ENCODE measurements at places on chromosomes 13 and 19.

DNA sequence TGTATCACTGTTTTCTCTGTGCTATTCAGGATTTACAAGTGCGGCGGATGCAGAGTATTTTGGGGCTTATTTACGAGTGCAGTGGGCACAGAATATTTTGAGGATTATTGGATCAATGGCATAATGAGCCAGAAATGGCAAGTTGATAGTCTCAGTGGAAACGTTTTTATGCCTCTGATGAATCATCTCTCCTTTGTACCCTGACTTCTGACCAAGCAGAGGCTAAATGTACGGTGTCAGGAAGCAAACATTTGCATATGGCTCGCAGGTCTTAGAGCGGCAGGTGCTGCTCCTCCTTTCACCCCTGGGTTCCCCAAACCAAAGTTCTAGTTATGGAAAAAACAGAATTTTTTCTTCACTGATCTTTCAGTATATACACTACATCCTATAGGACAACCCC lies 94.5 kb downstream of the LIG4 start:
- no peak for DNase-seq

DNA sequence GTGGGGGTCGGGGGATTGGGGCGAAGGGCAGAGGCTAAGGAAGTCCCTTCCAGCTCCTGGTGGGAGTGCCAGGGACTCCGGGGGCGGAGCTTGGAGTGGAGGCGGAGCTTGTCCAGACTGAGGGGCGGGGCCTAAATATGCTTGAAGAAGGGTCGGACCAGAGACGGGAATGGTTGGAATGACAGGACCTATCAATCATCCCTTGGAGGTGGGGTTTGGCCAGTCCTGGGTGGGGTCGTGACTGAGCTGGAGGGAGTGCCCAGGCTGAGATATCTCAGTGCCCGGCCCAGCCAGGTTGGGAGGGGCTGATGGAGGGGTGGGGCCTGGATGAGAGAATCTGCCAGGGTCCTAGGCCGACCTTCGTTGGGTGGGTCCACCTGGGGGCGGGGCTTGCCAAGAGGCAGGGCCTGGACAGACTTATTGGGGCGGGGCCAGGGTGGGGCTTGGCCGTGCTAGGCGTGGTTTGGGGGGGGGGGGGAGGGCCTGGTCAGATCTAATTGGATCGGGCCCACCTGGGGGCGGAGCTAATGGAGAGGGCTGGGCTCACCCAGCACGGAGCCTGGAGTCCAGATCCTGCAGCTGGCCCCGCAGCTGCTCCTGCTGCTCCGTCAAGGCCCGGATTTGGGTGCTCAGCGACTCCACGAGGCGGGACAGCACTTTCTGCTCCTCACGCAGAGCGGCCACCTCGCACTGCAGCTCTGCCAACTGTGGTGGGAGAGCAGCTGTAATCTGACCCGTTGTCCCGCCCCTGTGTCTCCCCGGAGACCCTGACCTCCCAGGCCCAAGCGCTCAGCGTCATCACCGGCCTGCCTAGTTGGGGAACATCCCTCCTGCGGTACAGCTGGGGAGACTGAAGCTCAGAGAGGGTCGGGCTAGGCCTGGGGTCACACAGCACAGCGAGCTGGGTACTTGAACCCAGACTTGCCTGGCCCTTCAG lies 2.6 kb upstream of the WIZ start:
- DNase-seq, result peak; percentile 59

DNA sequence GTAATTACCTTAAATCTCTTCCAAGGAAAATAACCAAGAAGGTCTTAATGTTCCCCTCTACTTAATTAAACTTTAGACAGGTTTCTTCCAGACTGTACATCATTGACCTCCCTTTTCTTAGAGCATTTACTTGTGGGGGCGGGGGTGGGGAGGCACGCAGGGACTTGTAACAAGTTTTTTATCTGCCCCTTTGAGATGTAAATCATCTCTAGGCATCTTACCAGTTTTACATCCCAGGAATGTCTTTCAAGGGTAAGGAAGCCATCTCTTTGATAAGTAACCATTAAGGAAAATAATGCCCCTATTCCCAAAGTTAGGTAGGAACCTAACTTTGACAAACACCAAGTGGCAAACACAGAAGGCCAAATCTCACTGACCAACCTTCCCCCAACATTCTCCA lies 528.6 kb downstream of the SUCLA2 start:
- DNase-seq, result no peak

- DNase-seq, result no peak
Observed at GRCh38 chr19:30254158-30254557, 118.0 kb upstream of the ZNF536 start.

- DNase-seq, result no peak
Observed at GRCh38 chr13:44093607-44094564, 214.2 kb downstream of the LACC1 start.

GRCh38 chr19:1116726-1117581 lies 13.2 kb downstream of the GPX4 start:
- DNase-seq, result no peak

GRCh38 chr13:101988140-101988539 lies 413.7 kb downstream of the FGF14 start:
- DNase-seq, result no peak

- DNase-seq, result no peak
Observed at GRCh38 chr19:13036366-13036976, 41.2 kb downstream of the NFIX start.

- peak; percentile 74 for DNase-seq
Observed at GRCh38 chr19:1177322-1178114, 3.5 kb upstream of the SBNO2 start.

- no peak for DNase-seq
Observed at GRCh38 chr19:35248310-35249145, at the start of gene LSR. LSR (plus strand) TSS chr19:35249002; CDS start chr19:35249023, 21 bp downstream.

DNA sequence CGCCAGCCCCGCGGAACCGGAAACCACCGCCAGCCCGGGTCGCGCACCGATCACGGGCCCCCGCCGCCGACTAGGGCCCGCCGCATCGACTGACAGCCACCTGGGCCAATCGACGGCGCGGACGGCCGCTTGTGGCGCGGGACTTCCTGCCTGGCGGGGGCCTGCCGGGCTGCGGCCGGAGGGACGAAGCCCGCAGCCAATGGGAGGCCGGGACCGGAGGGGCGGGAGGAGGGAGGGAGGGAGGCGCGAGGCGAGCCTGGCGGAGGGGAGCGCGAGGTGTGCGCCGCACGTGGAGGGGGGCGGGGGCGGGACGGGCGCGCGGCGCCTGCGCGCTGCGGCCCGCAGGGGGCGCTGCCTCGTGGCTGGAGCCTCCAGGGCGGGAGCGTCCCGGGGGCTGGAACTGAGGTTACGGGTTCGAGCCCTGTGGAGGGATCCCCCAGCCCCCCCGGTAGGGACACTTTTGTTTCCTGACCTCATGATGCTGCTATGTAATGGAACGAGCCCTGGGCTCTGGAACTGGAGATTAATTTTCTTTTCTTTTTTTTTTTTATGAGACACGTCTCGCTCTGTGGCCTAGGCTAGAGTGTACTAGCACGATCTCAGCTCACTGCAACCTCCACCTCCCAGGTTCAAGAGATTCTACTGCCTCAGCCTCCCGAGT lies at the start of gene MLLT1:
Gene MLLT1, minus strand, starts transcription at position 45 of the 661 bp plus-strand sequence. CDS start 191 bp downstream, outside the sequence.
- DNase-seq, result peak; percentile 82

GRCh38 chr19:7216373-7216902 lies 77.8 kb downstream of the INSR start:
- DNase-seq, result no peak

GRCh38 chr19:5690955-5691821 lies 1.1 kb downstream of the RPL36 start:
- no peak for DNase-seq

GRCh38 chr13:84917252-84917878 lies 881.9 kb downstream of the SLITRK6 start:
- no peak for DNase-seq

GRCh38 chr13:46796129-46796514 lies 839 bp downstream of the ESD start:
- no peak for DNase-seq

GRCh38 chr19:14732510-14732909 lies 42.7 kb downstream of the ZNF333 start:
- DNase-seq, result no peak

GRCh38 chr19:19109601-19110000 lies 28.7 kb downstream of the TMEM161A start:
- DNase-seq, result no peak

DNA sequence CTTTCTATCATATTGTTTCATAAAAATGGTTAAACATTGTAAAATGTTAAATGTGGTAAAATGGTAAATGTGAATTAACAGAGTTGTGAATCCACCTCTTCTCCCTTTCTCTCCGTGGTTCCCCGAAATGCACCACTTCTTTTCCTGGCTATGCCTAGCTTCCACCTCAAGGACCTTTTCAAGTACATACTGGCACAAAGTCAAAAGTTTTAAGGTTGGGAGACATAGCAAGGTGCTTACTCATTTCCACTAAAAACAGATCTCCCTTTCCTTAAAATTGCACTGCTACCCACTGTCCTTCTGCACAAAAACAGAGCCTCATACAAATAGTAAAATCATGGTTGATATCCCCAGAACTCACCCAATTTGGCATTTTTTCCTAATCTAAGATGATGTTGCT lies 558.2 kb downstream of the SLITRK6 start:
- peak; percentile 11 for DNase-seq

GRCh38 chr19:34995551-34995950 lies 4.6 kb upstream of the GRAMD1A start:
- no peak for DNase-seq

DNA sequence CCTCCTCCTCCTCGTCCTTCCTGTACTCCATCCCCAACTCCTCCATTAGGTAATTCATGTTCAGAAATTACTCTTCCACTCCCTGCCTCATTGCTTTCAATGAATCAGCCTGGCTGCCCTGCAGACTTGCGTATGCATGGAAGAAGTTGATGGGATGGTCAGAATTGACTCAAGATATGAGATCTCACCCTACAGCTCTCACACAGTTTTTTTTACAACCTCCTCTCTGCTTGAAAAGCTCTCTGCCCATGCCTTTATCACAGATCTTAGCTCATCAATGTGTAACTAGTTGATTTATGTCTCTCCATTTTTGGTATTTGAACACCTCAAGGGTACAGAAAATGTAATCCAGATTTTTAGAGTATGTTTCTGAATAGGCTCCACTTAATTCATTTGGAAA lies 506.9 kb downstream of the TBC1D4 start:
- DNase-seq, result no peak

DNA sequence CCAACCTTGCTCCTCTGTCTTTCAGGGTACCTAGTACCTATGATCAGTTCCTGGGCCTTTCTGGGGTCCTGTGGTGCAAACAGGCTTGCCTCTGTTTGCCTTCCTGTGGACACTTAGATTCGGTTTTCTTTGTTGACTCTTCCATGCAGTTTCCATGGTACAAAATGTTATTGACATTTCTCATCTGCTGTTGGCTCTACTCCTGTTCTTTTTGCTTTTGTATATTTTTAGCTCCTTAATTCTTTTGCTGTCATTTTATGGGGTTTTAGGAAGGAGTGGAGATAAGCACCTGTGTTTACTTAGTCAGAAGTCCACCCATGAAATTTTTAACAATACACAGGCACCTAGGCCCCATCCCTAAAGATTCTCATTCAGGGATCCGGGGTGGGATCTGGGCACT lies 20.5 kb upstream of the CNMD start:
- DNase-seq, result no peak

GRCh38 chr13:71309905-71310304 lies 557.1 kb downstream of the DACH1 start:
- DNase-seq, result no peak

- no peak for DNase-seq
Observed at GRCh38 chr13:29589234-29589633, 6.3 kb downstream of the SLC7A1 start.

DNA sequence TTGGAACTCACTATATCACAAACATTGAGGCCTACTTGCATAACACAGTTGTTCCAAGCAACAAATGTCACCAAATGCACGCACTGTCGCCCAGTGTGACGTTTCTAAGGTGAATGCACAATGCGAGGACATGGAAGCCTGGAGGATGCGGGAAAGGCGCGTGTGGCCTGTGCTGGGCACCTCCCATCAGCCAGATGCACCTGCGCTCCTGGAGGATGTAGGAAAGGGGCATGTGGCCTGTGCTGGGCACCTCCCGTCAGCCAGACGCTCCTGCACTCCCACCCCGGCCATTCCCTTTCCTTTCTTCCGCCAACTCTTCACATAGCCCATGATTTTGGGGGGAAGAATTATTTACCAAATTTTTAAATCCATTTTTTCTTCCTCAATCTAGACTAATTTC lies 202.4 kb upstream of the SOX1 start:
- DNase-seq, result no peak

DNA sequence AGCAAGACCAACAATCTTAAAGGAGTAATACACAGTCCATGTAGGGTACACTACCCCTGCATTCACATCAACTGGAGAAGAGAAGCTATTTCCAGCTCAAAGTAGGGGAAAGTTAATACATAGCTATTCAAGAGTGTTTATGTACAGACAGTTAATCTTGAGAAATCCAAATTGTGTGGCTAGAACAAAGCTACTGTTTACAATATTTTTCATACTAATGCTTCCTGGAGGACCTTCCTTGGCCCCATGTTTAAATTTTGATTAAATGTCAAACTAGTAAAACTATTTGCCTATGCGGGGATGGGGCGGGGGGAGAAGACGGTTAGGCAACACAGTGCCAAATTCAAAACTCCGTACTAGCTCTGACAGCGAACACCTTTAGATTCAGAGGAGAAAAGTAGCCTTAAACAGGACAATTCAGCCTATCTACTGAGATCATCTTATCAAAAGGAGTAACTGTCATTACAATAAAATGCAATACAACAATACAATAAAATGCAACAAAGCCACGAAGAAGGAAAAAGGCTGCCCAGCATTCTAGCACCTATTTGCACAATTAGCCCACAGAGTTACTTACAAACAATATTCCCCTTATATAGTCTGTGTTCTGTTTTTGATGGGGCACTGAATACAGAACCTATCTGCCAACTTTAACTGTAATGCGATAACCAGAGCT lies 29.1 kb downstream of the BRD4 start:
- DNase-seq, result no peak

DNA sequence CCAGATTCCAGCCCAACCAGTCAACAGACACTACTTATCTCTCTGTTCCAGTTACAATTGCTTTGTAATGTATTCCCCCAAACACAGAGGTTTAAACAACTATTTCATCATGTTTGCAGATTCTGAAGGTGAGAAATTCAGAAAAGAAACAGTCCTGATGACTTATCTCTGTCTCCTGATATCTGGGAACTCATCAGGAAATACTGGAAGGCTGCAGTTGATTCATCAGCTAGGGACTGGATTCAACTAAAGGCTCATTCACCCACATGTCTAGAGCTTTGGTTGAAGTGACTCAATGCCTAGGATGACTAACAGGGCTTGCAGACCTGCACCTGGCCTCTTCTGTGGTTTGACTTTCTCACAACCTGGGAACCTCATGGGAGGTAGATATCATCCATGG lies 56.6 kb upstream of the GPC6 start:
- no peak for DNase-seq

- no peak for DNase-seq
Observed at GRCh38 chr19:55077106-55077505, 1.4 kb downstream of the EPS8L1 start.

DNA sequence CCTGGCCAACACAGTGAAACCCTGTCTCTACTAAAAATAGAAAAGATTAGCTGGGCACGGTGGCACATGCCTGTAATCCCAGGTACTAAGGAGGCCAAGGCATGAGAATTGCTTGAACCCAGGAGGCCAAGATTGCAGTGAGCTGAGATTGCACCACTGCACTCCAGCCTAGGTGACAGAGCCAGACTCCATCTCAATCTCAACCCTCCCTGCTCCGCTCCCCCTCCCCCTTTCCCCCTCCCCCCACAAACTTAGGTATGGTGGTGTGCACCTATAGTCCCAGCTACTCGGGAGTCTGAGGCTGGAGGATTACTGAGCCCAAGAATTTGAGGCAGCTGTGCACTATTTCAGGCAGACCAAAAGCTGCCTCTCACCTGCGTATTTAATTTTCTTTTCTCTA lies 21.6 kb upstream of the RNF113B start:
- no peak for DNase-seq

Data from retinal pigment epithelial cell (primary cell).